ENCODE measurements at places on chromosomes 16 and 17.

DNA sequence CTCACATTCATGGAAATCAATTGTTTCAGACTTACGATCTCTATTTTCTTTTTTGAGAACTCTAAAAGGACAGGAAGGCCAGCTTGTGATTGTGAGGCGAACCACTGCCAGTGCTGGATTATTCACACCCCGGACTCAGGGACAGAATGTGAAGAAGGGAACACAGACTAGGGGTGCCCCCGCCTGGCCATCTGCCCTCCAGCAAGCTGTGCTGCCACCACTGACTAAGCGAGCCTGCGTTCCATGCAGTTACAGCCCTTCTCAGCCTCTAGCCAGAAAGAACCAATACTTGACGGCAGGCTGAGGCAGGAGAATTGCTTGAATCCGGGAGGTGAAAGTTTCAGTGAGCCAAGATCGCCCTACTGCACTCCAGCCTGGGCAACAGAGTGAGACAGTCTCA, 2.8 kb downstream of the HAGH start:
- DNase-seq: no peak

DNA sequence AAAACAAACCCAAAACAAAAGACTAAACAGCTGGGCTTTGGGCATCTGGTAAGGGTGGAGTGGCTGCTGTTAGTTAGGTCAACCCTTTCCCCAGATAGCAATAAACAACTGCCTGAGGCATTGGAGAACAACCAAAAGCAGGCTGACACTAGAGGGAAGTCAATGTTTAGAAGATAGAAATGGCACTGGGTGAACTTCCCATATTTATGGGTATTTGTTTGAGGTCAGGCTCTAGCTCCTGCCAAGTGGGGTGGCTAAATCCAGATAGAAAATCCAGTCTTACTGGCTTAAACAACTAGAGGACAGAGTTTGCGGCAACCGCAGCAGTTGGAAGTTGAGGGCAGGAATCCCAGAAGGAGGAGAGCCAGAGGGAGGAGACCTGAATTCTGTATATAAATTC, 79.4 kb downstream of the SDK2 start:
- no peak for DNase-seq

DNA sequence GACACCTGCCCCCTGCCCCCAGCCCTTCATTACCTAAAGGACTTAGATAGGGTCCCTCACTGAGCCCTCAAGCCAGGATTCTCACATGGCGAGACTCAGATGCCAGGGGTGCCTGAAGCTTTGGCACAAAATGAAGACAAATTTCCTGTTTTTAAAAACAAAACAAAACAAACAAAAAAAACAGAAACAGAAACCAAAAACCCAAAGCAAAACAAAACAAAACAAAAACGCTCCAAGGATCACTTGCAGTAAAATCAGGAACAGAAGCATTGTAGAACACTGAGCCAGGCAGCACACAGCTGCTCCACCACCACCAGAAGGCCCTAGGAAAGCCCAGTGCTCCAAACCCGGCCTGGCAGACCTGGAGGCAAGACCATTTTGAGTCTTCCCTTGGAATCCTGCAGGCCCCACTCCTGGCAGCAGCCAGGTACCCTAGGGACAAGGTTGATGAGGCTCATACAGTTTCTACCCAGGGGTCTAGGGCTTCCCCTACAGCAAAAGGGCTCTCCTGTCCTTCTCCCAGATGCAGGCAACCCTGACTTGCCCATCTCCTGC, 20.8 kb downstream of the MYO18A start:
- DNase-seq: no peak

DNA sequence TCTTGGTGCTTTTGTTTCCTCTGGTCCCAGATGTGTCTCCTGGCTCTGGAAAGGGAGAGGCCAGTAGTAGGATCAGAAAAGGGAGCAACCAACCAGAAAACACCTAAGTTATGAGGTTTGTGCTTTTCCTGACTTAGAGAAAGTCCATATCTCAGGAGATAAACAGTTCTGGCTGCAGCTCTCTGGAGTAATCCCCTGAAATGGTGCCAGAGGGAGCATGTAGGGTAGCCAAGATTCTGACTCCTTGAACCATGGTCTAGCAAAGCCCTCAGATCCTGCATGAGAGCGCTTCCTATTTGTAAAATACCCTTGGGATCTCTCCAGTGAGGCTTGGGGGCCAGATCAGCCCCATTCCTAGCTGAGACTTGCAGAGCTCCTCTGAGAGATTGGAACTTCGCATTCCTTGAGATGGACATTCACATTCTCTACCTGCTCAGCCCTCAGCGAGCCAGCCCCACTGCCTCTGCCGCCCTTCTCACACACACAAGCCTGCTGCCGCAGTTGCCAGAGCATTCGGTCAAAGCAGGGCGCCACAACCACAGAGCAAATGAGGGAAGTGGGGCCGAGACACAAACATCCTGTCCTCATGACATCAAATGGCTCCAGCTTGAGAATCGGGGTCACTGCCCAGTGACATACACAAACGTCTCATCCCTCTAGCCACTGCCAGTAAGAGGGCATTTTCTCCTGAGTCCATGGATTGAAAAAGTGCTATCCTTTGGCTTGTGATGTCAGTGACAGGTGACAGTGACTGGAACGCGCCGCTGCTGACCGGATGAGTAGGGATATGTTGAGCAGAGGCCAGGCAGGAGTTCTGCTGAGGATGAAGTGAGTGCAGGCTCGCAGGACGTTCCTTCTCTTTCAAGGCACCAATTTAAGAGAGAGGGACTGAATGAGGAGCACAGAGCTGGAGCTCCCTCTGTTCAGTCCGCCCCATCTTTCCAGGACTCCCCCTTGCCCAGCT, 5.0 kb downstream of the ABHD15 start:
- no peak for DNase-seq

- peak; percentile 81 for DNase-seq
Observed at GRCh38 chr17:68248199-68248825, 469 bp downstream of the AMZ2 start.

- DNase-seq: no peak
Observed at GRCh38 chr17:40283662-40284061, 4.0 kb upstream of the CDC6 start.

DNA sequence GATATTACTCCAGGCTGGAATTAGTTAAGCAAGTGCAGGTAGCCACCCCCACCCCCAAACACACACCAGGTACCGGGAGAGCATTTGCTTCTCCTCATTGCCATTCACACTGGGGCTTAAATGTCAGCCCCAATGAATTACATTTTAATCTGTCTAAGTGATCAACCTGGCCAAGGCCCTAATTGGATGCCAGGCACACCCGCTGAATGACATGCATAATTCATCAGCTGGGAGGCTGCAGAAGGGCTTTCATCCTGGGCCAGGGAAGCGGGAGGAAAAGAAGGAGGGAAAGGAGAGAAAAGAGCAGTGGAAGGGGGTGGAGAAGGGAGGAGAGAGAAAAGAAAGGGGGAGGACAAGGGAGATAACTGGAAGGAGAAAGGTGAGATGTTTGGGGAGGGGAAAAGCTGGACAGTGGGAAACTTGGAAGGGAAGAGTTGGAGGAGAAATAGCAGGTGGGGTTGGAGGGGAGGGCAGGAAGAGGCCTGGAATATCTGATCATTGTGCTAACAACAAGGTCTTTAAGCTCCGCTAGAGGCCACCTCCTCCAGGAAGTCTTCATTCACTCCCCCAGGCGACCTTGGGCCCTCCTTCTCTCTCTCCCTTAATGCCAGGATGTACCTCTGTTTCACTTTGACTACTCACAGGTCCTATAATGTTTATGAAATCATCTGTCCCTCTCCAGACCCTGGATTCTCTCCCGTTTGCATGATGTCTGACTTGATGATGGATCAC, 40.1 kb upstream of the CES5A start:
- no peak for DNase-seq

DNA sequence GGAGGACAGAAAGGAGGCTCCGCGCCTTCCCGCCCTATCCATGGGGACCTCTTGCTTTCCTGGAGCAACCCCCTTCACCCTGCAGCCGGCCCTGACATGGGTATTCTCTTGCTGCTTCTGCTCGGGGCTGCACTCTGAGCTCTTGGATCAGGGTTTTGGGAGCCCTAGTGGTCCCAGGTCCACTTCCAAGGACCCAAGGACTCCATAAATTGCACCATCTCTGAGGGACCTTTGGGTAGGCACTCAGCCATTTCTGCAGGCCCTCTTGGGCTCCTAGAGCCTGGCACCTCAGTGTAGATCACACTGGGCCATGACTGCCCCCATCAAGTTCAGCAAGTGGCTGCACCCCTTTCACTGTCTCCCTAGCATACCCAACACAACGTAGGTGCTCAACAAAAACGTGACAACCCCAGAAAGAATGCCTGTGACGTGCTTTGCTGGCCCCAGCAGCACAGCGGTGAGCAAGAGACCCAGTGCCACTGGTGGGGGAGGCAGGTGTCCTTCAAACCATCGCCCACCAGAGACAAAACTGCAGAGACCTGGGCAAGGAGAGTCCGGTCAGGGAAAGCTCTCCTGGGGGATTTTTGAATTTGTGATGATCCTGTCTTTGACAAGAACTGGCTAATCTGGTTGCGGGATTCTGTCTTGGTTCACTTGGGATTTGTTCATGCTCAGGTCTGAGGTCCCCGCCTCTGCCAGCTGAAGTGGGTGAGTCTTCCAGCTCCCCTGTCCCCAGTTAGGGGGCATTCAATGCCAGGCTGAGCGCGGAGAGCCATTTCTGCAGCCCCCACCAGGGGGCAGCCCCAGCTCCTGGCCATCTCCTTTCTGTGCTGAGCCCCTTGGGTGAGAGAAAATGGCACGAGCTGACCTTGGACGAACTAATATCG, 2.5 kb upstream of the RAB11FIP4 start:
- DNase-seq: no peak

- no peak for DNase-seq
Observed at GRCh38 chr17:61390479-61390791, 9.2 kb upstream of the TBX2 start.

DNA sequence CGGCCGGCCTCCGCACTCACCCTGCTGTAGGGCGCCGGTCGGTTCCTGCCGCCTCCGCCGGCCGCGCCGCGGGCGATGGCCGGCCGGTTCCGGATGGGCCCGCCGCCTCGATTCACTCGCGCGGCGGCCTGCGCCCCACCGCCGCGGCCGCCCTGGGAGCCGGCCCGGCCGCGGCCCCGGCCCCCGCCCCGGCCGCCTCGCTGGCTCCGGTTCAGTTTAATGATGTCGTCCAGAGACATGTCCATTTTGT, 158 bp downstream of the ALYREF start:
- DNase-seq: no peak

DNA sequence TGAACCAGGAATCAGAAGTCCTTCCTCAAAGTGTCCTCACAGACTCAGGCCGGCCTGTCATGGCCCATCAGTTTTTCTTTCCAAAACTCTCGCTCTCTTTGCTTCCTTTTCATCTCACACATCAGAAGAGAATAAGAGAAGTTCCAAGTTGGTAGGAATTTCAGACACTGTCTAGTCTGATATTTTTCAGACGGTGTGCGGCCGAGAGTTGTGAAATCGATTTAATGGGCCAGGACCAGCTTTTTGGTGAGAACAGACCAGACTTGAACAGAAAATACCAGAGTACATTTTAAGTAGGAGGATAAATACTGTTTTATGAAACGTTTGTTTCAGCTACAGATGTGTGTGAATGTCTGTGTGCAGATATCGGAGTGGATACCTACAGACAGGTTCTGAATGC, 24.8 kb upstream of the RCVRN start:
- DNase-seq: no peak

DNA sequence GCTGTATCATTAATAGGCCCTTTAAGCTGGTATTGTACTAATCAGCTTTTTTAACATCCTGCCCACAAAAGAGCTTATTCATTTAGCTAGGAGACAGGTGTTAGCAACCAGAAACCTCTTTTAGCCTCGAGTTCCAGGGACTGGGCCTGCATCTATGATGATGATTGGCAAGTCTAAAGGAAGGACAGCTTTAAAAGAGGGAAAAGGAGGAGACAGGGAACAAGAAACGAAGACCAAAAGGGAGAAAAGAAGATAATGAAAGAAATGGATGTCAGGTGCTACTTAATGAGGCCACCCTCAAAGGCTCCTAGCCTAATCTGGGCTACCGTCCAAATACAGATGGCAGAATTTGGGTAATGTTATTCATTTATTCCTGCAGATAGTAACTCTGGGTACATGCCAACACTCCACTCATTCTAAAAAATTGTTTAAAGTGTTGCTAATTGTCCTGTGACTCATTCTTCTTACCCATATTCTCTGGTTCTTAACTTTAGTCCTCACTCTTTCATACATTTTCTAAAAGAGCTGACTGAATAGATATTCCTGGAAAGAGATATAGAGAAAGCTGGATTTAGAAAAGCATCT, 18.7 kb upstream of the RFFL start:
- DNase-seq: no peak

DNA sequence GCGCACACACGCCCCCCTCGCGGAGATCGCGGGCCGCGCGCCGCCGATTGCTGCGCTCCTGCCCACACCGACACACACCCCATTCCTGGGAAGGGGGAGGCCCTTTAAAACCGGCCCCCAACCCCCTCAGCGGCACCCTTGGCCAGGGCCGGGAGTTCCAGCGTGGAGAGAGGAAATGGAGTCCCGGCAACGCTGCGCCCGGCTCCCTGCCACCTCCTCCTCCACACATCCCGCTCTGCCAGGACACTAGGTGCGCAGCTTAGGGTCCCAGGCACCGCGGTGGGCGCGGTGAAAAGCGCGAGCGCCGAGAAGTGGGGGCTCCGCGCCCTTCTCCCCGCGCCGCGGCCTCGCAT, 397 bp downstream of the CDC42EP4 start:
- DNase-seq: no peak

DNA sequence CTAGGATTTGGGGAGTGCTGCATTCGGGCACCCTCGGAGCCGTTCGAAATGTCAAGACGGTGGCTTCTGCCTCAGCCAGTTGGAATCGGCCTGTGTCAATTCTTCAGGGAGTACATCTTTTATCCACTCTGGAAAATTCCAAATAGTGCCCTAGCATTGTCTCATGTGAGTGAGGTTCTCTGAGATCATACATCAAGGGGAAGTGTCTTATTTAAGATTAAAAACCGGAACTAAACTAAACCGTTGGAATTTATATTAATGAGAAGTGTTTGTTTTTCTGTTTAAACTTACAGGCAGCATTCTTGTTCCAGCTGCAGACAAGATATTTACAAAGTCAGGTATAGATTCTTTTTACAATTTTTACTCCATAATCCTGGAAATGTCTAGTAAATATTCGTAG, 56.8 kb downstream of the SLC47A1 start:
- DNase-seq: no peak

DNA sequence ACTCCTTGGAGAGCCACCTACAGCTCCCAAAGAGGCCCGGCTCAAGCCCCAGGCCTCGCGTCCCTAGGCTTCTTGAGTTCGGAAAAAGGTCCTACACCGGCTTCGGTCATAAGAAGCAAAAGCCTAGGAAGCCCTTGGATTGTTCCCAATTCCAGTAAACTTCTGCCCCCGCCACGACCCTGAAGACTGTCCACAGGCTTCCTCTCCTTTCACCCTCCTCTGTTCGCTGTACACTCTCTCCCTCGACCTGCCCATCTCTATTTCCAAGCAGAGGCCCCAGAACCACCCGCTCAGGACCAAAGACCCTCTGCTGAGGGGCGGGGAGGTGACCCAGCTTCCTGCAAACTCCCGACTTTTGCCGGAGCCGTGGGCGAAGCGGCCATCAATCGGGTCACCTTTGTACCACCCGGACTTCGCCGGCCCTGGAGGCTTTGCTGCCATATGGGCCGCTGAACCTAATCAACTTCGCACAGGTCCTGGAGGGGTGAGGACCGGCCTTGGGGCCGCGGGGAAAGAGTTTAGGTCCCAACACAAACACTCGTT, 2.7 kb downstream of the HOXB2 start:
- DNase-seq: peak; percentile 34

- DNase-seq: no peak
Observed at GRCh38 chr17:74190807-74191406, 12.6 kb upstream of the RPL38 start.
